ENCODE measurements at places on chromosomes 1 and 21.

DNA sequence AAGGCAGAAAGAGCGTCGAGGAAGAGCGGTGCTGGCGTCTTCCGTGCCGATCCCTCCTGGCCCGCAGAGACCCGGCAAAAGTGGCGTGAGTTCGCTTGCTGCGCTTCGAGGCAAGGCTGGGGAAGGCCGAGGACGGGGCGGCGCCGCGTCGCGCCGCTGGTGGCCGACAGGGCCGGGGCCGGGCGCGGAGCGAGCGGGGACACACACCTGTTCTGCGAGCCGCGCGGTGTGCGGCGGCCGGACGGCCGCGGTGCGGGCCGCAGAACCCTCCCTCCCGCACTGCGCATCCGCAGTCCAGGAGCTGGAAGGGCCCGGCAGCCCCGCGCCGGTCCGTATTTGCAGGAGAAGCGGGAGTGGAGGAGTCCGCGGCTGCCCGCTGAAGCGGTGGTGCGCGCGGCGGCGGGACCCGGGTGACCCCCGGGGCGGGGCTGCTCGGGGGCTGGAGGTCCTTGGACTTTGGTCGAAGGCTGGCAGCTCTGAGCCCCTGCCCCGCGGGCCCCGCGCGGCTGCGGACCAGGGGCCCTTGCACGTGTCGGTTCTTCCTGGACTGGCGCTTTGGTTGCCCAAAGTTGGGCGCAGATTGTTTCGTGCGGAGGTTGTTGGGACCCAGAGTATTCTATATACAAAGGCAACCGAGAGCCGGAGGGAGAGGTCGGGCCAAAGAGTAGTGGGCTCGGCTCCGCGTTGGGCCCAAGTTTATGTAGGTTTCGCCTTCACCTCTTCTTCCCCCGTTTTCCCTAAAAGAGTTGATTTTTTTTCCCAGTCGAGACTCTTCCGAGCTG lies 2.6 kb downstream of the RNF220 start:
- no peak for DNase-seq

GRCh38 chr1:38788341-38789336 lies 70.9 kb downstream of the RRAGC start:
- no peak for DNase-seq

- no peak for DNase-seq
Measured at GRCh38 chr1:115041654-115042053, 12.0 kb downstream of the TSHB start.

DNA sequence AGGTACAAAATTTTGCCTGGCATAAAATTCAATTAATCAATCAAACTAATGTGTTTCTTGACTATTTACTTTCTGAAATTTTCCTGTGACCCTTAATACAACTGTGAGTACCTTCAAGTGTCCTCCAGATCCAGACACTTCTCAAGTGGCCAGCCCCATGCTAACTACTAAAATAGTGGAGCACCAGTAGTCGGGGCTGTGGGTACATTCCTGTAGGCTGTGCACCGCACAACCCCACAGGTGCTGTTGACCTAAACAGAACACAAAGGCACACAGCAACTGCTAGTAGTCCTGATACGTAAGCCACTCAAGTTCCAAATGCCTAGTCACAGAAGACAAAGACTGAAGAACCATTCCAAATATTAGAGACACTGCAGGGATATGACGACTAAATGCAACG lies 36.6 kb downstream of the TMEM50B start:
- DNase-seq = no peak

DNA sequence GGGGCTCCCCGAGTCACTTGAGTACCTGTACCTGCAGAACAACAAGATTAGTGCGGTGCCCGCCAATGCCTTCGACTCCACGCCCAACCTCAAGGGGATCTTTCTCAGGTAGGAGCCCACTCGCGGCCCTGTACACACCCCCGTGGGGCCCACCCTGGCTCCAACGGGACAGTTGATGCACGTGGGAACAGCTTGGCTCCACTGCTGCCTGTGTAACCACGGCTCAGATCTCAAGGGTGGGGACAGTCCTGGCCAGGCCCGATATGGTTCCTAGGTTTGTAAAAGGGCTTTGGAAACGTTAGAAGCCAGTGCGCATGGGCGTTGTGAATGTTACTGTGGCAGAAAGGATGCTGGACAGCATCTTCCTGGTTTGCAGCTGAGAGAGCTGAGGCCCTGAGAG lies 18.8 kb downstream of the PODN start:
- DNase-seq = no peak

GRCh38 chr1:219697682-219698081 lies 84.8 kb upstream of the ZC3H11B start:
- DNase-seq = no peak

DNA sequence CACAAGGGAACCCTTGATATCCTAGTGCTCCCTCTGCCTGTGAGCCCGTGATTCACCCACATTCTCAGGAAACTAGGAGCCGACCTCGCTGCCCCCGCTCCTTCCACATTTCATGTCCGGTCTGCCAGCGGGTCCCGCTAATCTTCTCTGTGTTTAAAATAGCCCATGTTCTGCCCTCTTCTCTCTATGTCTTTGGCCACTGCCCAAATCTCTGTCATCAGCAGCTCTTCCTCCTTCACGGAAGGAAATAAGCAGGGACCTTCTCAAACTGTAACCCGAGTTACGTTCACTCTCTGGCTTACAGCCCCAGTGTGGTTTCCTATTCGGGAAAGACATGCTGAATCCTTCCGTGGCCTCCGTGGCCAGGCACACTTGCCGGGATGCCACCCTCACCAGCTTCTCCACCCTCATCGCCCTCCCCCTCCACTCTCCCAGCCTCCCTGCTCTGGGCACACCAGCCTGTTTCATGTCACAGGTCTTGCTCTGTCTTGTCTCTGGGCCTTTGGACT lies 21.1 kb upstream of the UBXN10 start:
- peak; percentile 48 for DNase-seq

- DNase-seq = peak; percentile 80
Measured at GRCh38 chr1:145960468-145961108, 2.8 kb upstream of the LIX1L start.

DNA sequence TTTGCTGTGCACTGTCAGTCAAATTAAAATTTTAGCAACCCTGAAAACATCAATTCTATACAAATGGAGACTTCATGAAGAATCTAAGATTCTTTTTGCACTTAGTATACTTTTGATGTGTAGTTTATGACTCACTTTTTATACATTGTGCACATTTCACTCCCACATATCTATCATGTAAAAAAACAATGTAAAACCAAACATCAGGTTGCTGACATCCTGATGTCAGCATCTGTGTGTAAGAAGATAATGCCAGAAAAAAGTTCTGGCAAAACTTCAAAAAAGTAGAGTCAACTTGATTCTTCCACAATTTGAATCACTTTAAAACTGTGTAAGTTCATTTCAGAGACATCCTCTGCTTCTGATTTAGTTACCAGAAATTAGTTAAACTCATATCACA lies 115.7 kb downstream of the CENPF start:
- no peak for DNase-seq

DNA sequence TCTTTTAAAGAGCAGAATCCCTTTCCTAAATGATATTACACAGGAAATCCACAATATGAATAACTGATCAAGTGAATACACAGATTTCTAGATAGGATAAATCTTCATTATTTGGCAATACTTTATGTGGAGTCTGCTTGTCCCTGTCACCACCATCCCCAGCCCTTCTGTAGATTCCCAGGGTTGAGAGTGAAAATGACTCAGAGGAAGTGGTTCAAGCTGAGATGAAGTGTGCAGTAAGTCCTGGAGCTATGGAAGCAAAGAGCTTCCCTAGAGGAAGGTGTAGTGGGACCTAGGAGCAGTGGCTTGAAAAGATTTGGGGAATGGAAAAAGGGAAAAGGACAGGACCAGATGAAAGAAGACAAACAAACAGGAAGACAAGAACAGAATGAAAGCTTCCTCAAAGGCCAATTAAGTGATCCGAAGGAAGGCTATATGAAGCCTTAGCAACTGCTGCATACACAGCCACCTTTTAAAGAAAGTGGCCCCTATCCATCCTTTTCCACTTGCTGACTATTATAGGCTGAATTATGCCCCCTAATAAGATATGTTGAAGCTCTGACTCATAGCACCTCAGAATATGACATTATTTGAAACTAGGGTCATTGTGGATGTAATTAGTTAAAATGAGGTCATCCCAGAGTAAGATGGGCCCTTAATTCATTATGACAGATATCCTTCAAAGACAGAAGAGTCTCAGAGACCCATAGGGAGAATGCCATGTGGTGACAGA lies 96.5 kb upstream of the CAMK1G start:
- DNase-seq = peak; percentile 13

GRCh38 chr21:14876524-14876840 lies 188.3 kb downstream of the NRIP1 start:
- no peak for DNase-seq

DNA sequence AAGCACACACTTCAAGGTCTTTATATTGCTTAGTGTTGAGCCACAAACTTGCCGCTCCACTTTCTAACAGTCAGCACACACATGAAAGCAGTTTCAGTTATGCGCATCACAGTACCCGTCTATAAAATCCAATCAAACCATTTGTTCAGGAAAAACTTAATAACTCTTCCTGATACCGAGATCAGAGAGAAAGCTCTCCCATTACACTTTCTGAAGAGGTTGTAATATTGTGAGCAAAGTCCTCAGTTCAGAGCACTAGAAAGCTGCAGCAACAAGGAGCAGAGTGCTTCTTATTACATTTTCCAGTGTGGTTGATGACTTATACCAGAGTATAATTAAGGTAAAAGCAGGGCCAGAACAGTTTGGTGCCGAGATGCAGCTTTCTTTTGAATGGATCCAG lies 102.8 kb upstream of the F3 start:
- no peak for DNase-seq

DNA sequence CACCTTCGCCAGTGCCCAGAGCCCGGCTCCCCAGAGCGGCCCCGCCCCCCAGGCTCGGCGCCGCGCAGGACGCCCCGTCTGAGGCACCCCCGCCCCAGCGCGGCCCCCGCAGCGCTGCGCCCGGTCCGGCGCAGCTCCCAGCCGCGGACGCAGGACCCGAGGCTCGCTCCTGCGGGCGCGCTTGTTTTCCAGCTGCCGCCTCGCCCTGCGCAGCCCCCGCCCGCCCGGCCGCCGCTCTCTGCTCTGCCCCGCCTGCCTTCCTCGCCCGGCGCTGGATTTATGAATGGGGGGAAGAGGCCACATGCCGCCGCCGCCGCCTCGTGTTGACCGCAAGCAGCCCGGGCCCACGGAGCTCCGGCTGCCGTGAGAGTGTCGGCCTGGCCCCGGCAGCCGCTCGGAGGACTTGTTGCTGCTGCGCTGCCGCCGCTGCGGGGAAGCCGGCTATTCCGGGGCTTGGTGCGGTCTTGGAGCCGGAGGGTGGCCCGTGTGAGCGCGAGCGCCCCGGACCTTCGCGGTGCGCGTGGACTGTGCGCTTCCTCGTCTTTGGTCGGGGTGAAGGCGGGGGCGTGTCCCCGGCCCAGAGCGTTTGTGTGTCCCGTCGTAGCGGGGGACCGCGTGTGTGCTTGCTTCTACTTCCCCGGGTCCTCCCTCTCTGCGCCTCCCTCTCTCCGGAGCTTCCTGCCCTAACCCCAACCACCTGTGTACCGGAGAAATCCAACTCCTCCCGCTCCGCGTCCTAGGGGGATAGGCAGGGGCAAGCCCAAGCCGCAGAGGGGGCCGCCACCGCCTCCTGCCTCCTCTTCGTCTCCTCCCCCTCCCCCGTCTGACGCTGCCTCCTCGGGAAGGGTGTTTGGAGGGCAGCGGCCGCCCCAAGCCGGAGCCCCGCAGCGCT lies 736 bp downstream of the KCNC4 start:
- DNase-seq = peak; percentile 72

- DNase-seq = no peak
Measured at GRCh38 chr1:200866521-200866920, 6.3 kb upstream of the GPR25 start.
